ENCODE measurements at places on chromosomes 3 and 15.

- DNase-seq, result no peak
Observed at GRCh38 chr15:92724144-92724543, 68.6 kb upstream of the FAM174B start.

DNA sequence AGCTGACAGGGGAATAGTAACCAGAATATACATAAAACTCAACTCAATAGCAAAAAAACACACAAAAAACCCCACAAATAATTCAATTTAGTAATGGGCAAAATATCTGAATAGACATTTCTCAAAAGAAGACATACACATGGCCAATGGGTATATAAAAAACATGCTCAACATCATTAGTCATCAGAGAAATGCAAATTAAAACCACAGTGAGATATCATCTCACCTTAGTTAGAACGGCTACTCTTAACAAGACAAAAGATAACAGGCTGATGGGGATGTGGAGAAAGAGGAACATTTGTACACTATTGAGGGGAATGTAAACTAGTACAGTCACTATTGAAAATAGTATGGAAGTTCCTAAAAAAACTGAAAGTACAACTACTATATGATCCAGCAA is 678.6 kb downstream of the MECOM start:
- no peak for DNase-seq

DNA sequence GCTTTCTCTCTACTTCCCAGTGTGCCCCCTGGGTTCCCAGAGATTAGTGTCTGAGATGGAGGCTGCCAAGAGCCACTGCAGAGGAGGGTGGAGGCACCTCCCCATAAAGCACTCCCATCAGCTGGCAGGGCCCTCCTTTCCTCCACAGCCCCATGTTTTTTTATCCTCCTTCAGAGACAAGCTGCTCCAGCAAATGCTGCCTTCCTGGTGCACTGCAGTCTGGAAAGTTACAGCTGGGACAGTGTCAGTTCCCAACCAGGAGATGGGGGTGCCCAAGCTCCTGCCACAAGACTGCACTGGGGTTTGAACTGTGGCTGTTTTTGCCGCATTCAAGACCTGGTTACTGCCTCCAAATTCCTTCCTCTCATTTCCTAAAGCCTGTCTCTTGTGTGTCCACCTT is 206.1 kb downstream of the CADPS start:
- no peak for DNase-seq

DNA sequence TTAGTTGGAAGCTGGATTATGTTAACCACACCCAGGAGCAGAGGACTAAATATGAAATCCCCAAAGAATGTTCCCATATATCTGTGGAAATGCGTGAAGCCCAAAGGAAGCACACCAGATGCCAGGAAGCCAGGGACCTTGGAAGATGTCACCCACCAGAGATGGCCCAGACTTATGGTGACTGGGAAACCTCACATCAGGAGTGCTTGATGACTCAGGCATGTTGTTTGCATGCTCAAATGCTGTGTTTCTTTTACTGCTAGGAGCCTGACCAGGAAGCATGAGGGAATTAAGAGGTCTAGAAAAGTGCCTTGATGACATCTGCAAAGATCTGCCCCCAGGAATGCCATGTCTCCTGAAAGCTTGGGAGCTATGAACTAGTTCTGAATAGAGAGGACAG is 109.0 kb upstream of the SLC2A2 start:
- DNase-seq, result no peak

- DNase-seq, result no peak
Observed at GRCh38 chr3:144010371-144010770, 38.7 kb downstream of the DIPK2A start.

- DNase-seq, result no peak
Observed at GRCh38 chr3:79846148-79846933, 78.5 kb upstream of the ROBO1 start.

DNA sequence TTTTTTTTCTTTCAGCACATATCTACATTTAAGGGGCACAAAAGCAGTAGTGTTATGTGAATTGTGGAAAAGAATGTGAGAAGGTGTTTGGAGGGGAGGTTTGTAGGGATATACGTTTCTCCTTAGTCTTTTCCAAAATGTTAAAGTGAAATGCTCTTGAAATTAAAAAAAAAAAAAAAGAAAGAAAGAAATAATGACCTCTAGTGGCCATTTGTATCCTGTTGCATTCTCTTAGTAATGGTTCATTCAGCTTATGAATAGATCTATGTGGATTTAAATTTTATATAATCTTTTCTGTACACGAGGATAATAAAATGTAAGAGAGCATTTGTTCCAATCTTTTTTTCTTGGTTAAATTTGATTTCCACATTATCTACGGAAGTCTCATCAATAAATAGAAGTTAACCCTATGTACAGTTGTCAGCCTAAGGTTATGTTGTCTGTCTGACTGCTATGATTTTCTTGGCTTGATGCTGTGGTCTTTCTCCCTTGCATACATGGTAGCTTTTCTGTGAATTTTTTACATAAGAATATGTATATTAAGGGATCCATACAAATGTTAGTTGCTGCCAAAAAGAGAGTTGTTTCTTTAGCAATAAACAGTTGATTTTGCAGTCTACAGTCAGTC is 1.7 kb downstream of the P2RY13 start:
- peak; percentile 7 for DNase-seq

DNA sequence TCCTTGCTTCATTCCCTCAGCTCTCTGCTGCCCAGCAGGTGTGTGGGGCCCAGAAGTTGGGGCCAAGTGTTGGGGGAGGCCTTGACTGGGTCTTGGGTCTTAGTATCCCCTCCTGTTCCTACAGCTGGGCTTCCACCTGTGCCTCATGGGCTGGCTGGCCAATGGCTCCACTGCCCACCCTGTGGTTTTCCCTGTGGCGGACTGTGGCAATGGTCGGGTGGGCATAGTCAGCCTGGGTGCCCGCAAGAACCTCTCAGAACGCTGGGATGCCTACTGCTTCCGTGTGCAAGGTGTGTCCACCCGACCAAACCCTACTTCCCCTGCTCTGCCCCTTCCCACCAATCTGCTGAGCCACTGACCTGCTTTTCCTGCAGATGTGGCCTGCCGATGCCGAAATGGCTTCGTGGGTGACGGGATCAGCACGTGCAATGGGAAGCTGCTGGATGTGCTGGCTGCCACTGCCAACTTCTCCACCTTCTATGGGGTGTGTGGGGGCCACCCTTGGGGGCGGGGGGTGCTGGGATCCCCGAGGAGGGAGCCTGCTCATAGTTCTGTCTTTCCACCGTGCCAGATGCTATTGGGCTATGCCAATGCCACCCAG is 10.9 kb downstream of the NT5DC2 start:
- no peak for DNase-seq

DNA sequence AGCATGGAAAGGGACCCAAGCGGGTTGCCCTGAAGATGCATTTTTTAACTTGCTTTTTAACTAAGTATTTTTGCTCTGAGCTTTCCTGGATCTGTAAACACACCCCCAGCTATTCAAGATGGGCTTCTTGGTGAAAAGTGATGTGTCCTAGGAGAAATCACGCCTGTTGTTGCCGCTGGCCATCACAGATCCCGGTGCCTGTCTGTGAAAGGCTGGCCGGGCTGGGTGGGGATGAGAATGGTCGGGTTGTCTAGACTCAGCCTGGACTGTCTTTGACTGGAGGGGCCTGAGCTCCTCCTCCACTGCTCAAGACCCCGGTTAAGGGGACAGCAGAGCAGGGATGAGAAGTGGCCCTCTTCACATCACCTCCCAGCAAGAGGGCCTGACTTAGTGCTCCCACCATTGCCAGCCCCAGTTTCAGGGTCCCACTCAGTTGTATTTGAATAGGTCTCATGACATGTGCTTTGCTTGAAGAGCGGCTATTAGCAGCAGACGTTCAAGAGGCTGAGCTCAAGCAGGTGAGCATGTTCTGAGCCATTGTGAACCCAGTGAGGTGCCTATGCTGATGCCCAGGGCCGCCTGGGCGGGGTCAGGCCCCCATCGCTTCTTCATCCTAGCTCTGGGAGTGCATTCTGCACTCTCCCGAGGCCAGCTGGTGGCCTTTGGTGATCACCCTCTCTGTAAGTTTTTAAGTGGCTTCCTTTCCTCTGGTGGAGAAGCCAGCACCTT is 79.9 kb downstream of the IGF1R start:
- DNase-seq, result no peak

- DNase-seq, result no peak
Observed at GRCh38 chr15:79994615-79995014, 23.6 kb upstream of the BCL2A1 start.

DNA sequence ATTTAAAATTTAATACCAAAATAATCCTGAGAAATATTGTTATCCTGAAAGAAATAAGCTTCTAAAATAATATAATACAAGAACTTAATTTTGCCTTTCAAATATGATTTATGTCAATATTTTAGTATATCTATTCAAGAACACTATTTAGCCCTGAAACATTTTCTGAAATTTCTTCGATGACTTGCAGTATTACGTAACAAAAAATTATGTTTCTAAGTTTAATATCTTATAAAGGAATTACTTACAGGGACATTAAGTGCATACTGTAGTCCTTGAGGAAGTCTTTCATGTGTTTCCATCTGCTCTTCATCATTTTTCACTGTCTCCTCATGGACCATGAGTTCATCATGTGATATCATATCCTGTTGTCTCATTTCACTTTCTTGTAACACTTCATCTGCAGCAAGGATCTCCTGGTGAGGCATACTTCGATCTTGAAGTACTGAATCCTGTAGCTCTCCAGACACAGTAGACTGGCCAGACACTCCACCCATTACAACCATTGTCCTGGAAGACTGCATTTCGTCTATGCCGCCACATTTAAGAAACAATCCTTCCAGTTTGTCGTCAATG is 62.0 kb downstream of the ZNF148 start:
- DNase-seq, result no peak

GRCh38 chr3:153614563-153614962 is 452.5 kb downstream of the RAP2B start:
- DNase-seq, result peak; percentile 4

DNA sequence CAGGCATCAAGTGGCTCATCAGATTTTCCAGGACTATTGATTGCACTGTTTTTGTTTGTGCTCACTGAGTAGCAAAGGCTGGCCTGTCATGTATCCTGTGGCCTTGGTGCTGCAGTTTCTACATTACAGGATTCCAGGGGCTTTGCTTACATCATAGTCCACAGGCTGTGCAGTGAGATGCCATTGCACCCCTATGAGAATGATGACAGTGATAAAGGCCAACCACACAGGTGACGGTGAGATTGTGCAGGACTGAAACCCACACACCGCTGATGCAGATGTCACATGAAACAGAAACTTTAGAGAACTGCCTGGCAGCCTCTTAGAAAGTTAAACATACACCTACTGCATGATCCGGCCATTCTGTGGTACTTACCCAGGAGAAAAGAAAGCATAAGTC is 195.0 kb upstream of the UBE3A start:
- DNase-seq, result no peak

DNA sequence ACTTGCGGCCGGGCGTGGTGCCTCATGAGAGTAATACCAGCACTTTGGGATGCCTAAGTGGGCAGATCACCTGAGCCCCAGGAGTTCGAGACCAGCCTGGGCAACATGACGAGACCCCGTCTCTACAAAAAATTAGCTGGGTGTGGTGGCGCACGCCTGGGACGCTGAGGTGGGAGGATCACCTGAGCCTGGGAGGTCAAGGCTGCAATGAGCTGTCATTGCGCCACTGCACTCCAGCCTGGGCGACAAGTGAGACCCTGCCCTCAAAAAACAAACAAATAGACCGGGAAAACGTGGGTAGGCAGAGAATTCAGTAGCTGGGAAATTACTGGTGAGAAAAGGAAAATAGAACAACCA is 667 bp downstream of the UMPS start:
- no peak for DNase-seq

DNA sequence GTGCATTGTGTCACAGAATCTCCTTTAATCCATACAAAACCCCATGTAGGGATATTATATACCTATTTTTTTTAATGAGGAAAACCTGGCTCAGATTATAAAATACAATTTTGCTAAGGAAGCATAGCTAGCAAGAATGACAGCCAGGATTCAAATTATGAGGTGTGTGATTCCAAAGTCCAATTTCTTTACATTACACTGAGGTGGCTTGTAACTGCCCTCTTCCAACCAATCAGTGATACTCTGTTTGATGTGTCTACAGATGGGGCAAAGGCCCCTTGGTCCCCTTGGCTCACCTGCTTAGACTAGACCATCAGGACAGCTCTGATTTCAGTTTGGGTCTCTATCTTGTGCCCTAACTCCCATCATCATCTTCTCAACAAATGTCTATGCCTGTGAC is 120.3 kb upstream of the ADAMTS9 start:
- no peak for DNase-seq

DNA sequence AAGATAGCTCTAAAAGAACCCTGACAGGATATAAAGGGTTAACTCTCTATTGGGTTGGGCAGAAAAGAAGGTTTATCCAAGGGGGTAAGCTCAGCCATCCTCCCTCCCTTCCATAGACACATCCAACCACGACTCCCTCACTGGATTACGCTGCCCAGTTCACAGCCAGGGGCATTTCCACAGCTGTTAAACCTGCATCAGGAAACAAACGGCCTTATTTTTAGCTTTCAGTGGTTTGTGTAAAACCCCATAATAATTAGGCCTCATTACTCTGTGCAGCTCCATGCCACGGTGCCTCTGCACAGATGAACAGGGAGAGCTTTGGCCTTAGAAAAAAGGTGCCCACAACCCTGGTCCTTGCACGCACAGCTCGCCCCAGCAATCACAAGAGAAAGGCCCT is 110.6 kb downstream of the GABRB3 start:
- DNase-seq, result no peak

- DNase-seq, result no peak
Observed at GRCh38 chr3:8619548-8619947, 25.1 kb downstream of the SSUH2 start.

DNA sequence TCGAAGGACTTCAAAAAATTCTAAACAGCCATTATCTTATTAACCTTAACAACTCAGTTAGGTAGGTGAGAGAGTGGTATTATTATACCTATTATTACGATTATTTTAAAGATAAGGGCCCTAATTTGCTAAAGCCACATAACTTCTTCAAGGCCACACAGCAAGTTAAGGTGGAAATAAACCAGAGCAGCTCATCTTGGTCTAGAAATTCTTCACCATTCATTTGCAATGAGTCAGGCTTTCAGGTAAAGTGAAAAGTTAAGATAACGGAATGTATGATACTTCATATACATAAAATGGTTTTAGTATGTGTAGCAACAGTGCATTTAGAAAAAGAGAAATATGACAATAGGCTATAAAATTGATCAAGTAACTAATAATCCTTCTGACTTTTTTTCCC is 920.2 kb downstream of the ROBO1 start:
- no peak for DNase-seq

DNA sequence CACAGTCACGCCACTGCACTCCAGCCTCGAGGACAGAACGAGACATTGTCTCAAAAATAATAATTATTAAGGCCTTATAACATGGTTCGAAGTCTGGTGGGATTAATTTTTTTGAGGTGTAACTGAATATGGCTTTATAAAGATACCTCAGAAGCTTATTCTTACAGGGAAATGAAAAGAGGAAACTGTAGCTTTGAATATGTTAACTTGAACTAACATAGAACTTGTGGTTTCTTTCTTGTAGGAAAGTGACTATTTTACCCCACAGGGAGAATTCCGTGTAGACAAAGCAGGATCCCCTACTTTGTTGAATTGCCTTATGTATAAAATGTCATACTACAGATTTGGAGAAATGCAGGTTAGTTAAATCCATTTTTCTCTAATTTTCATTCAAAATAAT is 96.3 kb downstream of the STT3B start:
- DNase-seq, result no peak
